ENCODE measurements at places on chromosomes 7 and 10. TPM values are rescaled to one million over a fixed set of nuclear protein-coding genes. Genes with fewer than 3 reads are reported as not detected.

DNA sequence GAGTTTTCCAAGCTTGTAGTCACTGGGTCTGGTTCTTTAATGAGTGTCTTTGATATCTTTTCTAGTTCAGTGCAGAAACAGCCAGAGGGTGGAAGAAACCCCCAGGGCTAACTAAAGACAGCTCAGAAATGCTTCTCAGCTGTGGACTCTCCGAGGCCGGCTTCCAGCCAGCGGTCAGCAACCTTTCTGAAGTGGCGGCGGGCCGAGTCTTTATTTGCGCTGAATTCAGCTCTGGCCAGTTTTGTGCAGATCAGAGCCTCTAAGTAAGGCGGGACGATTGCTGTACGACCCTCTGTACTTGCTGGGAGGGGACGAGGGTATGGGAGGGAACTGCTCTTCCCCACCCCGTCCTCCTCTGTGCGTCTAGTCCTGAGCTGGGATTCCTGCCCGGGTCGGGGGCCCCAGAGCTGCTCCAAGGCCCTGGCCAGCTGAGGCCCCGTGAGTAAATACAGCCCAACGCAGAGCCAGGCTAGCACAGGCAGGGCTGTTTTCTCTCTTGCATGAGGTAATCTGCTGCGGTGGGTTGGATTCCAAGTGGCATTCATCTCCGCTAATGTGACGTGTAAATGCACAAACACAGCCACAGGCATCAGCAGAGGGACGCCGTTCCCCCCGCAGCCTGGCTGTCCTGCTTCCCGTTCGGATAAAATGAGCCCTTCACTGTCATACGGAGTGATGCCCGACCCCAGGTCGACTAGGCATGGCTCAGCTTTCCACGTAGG is 159.8 kb downstream of the PIP4K2A start:
- DNase-seq = peak; percentile 87

- DNase-seq = no peak
Measured at GRCh38 chr7:24827589-24827988, 70.3 kb upstream of the GSDME start.

- DNase-seq = no peak
Measured at GRCh38 chr7:133857376-133858119, 269.6 kb upstream of the LRGUK start.

GRCh38 chr7:148972375-148972774 is 55.9 kb downstream of the PDIA4 start:
- DNase-seq = no peak

DNA sequence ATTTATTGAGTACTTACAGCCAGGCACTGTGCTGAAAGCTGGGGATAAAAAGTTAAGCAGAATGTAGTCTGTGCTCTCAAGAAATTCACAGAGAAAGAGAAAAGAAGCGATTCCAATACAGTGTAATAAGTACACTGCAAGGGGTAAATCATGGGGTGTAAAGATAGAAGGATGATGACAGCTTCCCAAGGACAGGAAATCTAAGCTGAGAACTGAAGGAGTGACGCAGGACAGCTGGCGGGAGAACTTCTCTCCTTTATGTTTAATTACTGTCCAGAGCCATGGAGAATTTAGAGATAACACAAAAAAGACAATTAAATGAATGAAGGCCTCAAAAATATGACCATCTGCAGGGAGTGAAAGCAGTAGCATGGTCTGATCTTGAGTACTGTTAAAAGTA is 34.8 kb downstream of the C7orf33 start:
- DNase-seq = no peak

DNA sequence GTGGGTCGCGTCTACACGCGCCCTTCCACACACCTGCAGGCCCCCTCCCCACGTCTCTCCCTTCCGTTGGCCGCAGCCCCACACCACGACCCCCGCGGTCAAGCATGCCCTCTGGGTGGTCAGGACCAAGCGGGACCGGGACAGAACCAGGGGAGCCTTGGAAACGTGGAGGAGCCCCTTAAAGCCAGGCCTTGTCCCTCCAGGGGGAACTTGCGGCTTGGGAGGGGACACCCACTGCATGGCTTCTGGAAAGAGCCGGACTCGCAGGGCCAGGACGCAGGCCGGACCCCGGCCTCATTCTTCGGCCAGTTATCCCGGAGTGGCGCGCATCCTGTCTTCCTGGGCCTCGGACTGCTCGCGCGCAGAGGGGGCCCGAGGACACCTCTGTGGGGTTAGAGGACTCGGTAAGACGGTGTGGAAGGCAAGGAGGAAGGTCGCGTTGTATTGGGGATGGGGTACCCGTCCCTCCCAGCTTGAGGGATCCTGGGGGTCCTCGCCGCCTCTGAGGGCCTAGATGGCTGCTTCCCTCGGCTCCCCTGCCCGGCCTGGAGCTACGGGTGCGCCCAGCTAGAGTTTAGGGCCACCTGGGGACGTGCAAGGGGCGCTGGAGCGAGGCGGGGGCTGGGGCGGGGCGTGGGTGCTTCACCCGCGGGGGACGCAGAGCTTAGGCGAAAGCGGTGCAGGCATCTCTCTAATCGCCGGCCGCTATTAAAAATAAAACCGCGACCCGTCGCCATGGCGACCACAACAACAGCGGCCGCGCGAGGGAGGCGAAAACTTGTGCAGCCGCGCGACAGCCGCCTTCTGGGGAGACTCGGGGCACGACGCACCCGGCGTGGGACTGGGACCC is 1.8 kb upstream of the PDGFA start:
- peak; percentile 89 for DNase-seq

DNA sequence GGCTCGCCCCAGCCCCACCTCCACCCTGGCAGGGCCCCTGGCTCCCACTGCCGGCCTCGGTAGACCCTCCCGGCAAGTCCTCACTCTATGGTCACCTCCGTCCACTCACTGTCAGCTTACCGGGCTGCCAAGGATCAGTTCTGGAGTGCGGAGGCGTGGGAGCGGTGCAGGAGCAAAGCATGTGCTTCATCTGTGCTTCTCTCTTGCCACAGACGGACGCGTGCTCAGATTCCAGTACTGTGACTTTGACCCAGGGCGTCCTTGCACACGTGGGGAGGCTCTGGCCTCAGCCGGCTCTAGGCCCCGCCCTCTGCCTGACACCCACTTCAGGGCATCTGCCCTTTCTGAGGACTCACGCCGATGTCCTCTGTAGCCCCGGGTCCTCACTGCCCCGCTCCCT is 547.5 kb upstream of the FOXK1 start:
- no peak for DNase-seq

DNA sequence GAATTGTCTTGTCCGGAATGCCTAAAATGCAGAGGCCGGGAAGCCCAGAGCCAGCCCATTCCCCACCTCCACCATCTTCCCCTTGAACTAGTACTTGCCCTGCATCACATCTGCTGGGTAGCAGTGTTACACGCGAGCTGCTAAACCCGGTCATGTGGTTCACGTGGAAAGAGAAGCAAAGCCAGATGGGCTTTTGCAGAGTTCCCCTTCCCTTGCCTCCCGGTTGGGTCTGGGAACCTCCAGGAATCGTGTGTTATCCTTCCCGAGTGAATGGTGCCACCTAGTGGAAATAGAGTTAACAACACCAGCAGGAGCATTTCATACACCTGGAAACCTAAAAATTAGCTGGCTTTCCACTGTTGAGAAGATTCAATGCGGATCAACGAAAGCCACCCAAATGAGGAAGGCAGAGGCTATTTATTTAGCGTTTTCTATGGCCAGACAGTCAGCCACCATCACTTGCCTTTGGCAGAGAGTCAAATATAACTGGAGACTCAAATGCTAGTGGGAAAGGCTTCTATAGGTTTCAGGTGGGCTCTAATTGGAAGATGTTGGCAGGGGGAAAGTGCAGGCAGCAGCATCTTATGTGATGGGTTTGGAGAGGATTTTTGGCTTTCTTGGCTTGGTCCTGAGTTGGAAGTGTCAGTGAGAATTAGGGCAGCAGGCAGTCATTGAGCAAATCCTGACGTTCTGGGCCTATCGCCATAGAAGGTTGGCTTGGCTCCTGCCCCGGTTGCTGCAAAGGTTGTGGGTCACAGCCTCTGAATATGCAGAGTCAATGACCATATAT is 12.9 kb upstream of the DENND2A start:
- no peak for DNase-seq

DNA sequence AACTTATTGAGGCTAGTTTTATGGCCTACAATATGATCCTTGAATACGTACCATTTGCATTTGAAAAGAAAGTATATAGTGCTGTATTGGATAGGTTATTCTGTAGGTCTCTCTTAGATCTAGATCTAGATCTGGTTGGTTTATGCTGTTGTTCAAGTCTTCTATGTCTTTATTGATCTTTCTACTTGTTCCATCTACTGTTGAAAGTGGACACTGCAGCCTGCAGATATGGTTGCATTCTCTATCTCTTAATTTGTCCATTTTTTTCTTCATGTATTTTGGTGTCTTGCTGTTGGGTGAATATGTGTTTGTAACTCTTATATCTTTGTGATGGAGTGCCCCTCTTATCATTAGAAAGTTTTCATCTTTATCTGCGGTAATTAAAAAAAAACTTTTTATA is 139.4 kb upstream of the PCDH15 start:
- DNase-seq = no peak

GRCh38 chr10:103564776-103565520 is 71.4 kb downstream of the NEURL1 start:
- DNase-seq = no peak

- DNase-seq = peak; percentile 85
Measured at GRCh38 chr10:102678842-102679289, 34.6 kb downstream of the TRIM8 start.

- peak; percentile 85 for DNase-seq
Measured at GRCh38 chr10:27558612-27559020, 54.5 kb downstream of the RAB18 start.

DNA sequence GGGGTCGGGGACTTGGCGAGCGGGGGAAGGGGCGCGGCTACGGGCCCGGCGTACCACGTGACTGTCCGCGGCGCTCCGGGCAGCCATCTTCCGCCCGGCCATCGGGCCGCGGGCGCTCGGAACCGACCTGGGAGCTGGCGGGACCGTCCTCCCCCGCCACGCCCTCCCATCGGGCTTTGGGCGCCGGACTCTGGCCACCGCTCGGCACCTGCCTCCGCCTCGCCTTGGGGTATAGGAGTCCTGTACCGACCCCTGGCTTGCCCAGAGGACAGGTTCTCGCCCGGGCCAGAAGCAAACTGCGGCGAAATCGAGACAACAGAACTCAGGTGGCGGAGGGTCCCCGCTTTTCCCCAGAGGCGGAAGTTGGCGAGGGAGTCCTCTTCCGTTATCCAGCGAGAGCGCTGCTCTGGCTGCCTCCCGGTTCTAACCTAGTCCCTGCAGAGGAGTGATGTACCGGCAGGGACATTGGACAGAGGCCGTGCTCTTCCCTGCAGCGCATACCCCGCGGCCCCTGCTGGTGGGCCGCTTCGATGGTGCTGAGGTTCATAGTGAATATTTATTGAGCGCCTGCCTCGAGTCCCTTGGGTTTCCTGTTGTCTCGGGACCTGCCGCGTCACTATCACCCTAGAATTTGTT is 1.2 kb upstream of the SGMS1 start:
- peak; percentile 92 for DNase-seq

DNA sequence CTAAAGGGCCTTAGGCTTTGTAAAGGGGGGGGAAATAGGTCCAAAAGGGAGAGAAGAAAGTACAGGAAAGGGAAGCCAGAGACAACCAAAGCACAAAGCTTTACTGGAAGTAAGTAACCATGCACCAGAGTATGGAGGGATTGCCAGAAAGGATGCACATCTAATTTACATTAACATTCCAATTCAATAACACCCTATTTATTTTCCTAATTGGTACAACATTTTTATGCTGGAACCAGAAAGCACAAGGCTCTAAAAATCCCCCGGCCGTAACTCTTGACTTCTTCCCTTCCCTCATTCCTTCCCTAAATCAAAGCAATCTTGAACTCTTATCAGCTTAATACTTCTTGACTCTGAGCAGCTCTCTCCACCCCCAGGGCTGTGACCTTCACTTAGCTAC is 400.0 kb upstream of the CELF2 start:
- no peak for DNase-seq

DNA sequence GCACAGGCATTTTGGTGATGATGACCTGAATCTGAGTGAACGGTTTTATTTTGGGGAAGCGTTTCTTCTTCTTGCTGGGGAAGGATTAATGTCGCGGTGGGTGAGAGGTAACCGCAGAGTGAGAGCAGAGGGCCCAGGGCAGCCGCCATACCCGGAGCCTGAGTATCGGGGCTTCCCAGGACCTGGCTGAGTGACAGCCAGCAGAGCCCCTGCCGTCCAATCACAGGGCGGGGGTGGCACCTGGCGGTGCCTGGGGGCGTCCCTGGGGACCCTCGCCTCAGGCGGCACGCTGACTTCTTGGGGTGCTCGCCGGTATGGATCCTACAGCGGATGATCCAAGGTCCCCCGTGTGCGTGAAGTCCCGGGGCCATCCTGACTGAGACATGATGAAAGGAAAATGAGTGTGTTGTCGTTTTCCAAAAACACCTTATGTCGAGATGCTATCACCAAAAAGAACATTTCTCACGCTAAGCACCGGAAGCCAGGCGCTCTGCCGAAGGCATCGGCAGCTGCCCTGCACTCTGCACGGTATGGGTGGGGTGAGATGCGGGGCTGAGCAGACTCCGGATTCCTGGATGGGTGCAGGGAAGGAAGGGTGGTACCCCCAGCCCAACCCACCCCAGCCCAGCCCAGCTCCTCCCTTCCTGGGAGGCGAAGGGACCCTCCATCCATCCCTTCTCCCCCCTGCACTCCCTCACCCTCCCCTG is 227.9 kb upstream of the SHH start:
- DNase-seq = no peak

GRCh38 chr10:45819552-45819951 is 27.7 kb downstream of the AGAP4 start:
- no peak for DNase-seq

DNA sequence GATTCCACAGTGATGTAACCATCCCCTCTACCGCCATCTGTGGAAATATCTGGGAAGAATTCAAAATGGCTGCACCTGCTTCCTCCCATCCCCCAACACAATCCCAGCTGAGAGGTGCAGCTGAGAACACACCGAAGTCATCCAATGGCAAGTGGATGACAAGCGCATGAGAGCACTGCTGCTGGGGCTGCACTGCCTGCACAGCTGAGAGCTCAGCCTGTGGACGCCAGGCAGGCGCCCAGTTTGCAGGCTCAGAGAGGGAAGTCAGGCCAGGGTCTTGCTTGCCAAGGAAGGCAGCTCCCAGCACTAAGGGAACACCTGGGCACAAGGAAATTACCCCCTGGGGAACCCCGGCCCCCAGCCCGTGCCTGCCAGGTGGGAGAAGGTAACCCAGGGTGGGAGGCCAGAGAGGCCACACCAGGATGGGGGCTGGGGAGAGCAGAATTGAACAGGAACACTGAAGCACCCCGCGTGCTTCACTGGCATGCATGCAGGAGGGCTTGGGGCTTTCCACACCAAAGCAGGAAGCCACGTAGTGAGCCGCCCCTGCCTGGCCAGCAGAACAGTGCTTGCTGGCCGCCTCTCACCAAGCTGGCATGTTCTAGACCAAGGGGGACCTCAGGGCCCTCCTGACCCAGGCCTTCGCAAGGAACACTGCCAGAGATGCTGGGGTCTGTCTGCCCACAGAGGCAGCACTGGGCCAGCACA is 46.2 kb downstream of the FAM53B start:
- DNase-seq = peak; percentile 61

- no peak for DNase-seq
Measured at GRCh38 chr7:33854178-33854577, 51.2 kb upstream of the BMPER start.

- DNase-seq = peak; percentile 79
Measured at GRCh38 chr7:101814081-101814990, 3.1 kb upstream of the CUX1 start.

GRCh38 chr7:24896031-24896501 is 83.9 kb downstream of the OSBPL3 start:
- no peak for DNase-seq

GRCh38 chr10:108409306-108409705 is 1244.8 kb upstream of the SORCS1 start:
- no peak for DNase-seq

Gene OR2A12
- not detected for total RNA-seq

Gene RNF148
- total RNA-seq = 2.2 TPM

Gene GSTO2
- total RNA-seq = 22.3 TPM

Gene JCAD
- 27.1 TPM for total RNA-seq

Gene SFXN3
- total RNA-seq = 51.6 TPM

Gene UCN3
- total RNA-seq = not detected

Gene ARHGEF35
- 22.1 TPM for total RNA-seq

Gene TRIM24
- 16.8 TPM for total RNA-seq
